ENCODE measurements at places on chromosomes 5 and 9.

GRCh38 chr5:115907177-115907576 is 55.1 kb upstream of the LVRN start:
- no peak for DNase-seq

DNA sequence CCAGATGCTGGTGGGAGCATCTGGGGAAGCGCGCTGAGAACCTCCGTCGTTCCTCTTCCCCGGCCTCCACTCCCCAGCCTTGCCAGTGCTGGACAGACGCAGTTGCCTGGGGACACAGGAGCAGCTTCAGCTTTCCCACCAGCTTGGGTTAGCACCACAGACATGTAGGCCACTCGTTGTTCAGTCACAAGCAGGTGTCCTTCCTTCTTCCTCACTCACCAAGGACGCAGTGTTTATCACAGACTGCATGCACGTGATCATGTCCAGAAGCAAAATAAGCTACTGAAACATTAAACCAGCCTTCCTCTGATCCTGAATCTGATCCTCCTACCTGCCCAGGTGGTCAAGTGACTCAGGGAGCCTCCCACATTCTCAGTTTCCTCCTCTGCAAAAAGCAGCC is 232.9 kb downstream of the SYK start:
- no peak for DNase-seq

DNA sequence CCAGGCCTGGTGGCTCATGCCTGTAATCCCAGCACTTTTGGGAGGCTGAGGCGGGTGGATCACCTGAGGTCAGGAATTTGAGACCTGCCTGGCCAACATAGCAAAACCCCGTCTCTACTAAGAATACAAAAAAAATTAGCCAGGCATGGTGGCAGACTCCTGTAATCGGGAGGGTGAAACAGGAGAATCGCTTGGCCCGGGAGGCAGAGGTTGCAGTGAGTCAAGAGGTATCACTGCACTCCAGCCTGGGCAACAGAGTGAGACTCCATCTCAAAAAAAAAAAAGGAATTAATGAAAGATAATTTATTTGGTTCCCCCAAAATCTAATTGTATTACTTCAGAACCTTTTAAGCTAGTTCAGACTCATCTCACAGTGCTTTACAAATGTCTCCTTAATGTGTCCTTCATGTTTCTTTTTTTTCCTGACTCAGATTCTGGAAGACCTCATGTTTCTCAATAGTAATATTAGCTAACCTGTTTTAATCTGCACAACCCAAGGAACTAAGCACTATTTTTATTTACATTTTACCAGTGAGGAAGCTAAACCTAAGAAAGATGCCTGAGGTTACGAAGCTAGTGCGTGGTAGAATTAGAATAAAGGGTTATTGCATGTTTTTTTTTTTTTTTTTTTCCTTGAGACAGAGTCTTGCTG is 15.1 kb downstream of the FAF2 start:
- DNase-seq, result no peak

DNA sequence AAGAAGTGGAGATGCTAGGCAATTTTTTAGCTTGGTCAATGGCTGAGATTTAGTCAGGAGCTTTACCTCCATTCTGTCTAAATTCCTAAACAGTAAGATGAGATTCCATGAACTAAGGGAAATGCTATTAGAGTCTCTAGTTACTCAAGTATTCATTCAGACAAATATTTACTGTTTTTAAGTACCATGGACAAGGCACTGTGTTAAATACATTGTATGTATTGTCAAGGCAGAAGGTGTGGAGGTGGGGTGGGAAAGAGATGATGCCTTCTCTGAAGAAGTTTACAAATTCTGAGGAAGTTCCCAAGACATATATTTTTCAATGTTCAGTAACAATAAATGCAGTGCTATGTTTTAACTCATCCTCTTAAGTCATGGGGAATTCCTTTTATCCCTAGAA is 459.9 kb upstream of the NMUR2 start:
- no peak for DNase-seq

Measured in astrocyte of the cerebellum (primary cell).